ENCODE measurements at places on chromosomes 7 and 10.

DNA sequence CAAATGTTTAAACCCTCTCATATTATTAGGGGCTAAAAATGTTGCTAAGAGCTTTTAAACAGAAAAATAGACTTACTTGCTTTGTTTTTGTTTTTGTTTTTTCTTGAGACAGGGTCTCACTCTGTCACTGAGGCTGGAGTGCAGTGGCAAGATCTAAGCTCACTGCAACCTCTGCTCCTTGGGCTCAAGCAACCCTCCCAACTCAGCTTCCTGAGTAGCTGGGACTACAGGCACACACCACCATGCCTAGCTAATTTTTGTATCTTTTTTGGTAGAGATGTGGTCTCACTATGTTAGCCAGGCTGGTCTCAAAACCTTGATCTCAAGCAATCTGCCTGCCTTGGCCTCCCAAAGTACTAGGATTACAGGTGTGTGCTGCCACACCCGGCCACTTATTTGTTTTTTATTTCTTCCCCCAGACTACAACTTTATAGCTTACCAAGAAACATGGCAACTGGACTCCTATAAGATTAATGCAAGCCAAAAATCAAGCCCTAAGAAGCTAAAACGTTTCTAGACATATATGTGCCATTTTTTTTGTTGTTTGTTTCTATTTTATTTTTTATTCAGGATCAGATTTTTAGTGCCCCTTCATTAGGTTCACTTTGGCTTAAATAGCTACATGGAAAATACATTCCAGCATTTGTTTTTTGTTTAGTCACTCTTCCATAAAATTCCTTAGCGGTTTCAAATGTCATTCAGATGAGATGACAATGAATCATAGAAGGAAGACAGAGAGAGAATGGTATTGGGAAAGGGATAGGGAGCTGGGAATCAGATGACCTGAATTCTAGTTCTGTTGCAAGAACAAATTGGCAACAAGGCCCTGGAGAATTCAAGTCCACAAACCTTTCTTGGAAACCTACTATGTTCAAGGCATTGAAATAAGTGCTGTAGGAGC lies 163.4 kb upstream of the MKLN1 start:
- DNase-seq: peak; percentile 58

DNA sequence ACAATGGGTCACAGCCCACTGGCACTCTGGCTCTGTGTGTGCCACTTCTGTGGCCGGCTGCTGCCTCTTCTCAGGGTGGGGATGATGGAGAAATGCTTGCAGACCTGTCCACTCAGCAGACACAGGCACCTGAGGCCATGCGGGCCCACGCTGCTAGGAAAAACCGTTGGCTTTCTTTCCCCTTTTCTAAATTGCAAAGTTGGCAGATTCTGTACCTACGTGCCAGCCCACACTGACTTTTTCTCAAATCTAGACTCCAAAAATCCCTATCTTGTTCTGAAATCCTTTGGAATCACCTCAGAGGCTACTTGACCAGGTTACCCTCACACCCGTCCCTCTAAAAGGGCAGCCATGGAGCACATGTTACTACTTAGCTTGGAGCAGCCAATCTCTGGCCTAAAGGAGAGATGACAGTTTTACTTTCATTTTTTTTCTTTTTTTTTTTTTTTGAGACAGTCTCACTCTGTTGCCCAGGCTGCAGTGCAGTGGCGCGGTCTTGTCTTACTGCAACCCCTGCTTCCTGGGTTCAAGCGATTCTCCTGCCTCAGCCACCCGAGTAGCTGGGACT lies 99.4 kb downstream of the RNF216 start:
- no peak for DNase-seq

DNA sequence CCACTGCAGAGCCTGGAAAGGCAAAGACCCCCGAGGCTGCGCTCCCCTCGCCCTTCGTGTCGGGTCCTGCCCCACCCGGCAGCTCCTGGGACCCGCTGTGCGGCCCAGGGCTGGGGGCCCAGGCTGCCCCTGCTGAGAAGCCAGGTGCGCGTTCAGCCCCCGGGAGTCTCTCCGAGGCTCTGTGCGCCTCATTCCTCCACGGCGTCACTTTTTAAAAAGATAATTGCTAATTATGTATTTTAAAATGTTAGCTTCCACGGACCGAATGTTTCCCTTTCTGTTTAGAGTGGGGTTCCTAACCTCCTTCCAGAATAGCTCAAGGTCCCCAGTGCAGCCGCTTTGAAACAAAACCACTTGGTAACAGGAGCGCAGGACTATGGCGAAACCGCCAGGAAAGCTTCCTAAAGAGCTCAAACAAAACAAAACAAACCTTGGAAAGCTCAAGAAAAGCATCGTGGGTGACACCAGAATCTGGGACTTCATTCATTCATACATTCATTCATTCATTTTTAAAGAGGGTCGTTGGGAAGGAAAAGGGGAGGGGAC lies 45.6 kb downstream of the PDIA4 start:
- peak; percentile 9 for DNase-seq

GRCh38 chr7:99576251-99576650 lies 17.8 kb downstream of the ZNF655 start:
- no peak for DNase-seq

GRCh38 chr7:155881471-155882350 lies 69.4 kb upstream of the SHH start:
- no peak for DNase-seq

Measured in amniotic stem cell (primary cell).